ENCODE measurements at places on chromosomes 12 and 14.

- DNase-seq: no peak
These were observed 32.6 kb downstream of the CMKLR1 start for GRCh38 chr12:108306506-108306905.

DNA sequence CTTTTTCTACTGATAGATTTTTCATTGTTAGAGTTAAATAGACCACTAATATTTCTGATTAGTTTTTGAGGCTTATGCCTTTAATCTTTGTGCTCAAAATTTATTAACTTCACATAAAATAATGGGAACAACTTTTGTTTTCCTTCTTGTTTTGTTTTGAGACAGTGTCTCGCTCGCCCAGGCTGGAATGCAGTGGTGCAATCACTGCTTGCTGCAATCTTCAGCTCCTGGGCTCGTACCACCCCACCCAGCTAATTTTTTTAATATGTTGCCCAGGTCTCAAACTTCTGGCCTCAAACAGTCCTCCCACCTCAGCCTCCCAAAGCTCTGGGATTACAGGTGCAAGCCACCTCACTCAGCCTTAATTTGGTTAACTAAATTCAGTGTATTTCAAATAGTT is 16.8 kb downstream of the SCFD1 start:
- no peak for DNase-seq

DNA sequence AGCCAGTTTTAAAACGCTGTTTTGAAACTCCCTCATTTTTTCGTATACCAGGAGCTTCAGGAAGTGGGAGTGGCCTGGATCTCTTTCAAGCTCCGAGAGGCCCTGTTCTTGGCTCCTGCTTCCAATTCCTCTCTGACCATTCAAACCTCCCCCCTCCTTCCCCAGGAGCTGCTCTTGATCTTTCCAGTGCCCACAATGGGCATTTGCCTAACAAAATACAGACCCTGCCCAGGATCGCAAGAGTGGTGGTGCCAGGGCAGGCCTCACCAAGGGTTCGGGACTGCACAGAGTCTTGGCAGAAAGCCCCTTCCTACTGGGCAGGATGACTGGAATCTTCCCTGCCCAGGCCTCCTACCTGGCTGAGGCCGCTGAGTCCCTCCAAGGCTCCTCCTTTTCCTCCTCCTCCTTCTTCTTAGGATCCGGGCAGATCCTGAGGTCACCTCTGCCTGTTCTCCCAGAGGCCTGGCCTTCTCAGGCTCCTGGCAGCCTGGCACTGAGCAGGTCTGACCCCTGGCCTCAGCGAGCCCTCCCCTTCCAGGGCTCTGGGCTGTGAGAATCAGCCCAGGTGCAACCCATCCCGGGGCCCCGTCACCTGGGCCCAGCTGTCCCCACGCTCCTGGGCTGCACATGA is 46.9 kb upstream of the NOS1 start:
- no peak for DNase-seq

- no peak for DNase-seq
These were observed 332.3 kb downstream of the EGLN3 start for GRCh38 chr14:33618361-33619105.

DNA sequence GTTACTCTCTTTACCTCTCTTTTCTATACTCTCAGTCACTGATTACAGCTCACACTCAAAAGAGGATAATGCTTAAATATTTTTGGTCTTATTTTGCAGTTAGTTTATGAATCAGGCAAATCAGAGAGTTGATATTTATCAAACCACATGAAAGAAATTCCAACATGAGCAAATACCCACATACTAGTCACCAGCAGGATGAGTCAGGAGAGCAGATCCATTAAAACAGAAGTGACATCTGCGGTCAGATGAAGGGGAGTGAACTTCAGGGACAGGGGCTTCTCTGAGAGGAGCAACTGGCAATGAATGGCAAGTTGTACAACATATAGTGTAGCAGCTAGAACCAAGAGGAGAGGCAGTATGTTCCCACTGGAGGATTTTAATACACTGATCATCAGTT is 258.7 kb downstream of the SYT10 start:
- no peak for DNase-seq

GRCh38 chr12:3931206-3931605 is 58.0 kb upstream of the PARP11 start:
- DNase-seq: no peak

GRCh38 chr12:108966378-108967151 is 54.3 kb downstream of the SVOP start:
- no peak for DNase-seq

DNA sequence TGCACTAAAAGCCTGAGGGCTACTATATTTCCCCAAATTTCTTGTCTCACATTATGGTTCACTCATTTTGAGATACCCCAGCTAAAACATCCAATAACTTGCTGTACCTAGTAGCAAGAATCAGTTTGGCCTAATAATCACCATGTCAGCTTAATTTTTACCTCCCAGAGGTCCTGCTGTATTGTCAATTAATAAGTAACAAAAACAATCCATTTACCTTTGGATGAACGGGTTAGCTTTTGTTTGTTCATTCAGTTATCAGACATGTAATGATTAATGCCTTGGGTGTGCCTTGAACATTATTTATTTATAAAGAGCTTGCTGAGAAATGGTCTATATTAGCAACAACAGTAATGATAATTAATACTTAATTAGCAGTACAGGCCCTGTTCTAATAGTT is 57.0 kb downstream of the MON2 start:
- no peak for DNase-seq

GRCh38 chr14:35342489-35343010 is 50.4 kb downstream of the PSMA6 start:
- DNase-seq: no peak

GRCh38 chr12:48302161-48302911 is 48.4 kb downstream of the ZNF641 start:
- DNase-seq: no peak

DNA sequence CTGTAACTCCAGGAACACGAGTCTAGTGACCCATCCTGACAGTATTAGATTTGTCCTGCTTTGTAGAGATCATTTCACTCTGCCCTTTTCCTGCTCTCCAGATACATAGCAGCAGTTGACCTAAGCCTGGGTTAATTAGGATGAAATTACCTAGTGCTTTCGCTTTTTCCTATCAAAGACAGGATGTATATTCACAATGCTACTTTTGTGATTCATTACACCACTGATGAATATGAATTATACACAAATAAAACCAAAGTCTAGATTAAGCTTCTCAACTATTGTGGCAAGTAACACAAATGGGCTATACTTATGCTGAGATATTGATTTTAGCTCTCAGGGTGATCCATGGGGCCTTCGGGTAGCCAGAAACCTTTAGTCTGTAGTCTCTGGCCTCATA is 17.9 kb downstream of the CERS5 start:
- no peak for DNase-seq

DNA sequence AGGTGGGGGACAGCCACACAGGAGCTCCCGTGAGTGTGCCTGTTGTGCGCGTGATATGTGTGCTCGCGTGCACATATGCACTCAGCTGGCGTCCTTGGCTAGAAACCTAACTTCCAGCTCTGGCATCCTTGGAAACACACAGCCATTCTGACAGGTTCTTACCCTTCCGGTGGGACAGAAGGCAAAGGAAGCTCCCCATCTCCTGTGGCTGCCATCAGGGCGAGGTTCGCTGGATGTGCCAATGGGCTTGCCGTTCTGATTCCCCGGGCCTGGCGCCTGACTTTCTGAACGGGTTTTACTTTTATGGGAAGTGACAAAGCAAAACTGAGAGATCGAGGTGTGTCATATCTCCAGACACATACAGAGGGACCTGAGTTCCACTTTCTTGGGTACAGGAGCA is 124.7 kb downstream of the PAPOLA start:
- DNase-seq: no peak

DNA sequence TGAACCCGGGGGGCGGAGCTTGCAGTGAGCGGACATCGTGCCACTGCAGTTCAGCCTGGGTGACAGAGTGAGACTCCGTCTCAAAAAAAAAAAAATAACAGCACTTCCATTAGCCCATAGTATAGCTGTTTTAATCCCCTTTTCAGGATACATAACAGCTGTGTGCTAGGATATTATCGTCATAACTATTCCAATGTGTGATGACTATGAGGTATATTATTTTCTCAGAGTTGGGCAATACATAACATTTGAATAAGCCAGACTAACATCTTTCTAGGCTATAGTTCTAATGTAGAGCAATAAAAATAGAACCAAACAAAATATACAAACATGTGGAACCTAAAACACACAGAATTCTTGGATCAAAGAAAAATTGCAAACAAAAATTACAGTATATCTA is 57.1 kb downstream of the MARK3 start:
- DNase-seq: no peak

DNA sequence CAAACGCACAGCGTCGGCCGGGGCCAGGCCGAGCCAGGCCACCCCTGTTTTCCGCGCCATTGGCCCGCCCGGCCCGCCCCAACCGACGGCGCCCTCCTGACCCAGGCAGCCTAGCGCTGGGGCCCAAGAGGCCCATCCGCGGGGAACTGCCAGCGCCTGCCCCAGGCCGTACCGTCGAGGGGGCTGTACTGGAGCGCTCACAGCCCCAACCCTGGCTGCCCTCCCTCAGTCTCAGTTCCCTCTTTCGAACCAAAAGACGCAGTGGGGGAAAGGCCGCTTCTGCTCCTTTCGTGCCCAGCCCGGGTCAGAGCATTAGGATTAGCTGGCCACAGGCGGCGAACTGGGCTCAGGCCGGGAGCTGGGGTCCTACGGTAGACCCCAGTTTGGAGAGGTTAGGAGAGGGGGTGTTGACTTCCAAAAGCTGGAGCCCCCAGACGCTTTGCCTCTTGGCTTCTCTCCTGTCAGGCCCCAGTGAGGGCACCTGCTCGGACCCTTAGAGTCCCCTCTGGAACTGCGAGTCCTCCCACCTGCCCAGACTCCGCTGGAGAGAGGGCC is 1.9 kb downstream of the NKX2-1 start:
- no peak for DNase-seq

DNA sequence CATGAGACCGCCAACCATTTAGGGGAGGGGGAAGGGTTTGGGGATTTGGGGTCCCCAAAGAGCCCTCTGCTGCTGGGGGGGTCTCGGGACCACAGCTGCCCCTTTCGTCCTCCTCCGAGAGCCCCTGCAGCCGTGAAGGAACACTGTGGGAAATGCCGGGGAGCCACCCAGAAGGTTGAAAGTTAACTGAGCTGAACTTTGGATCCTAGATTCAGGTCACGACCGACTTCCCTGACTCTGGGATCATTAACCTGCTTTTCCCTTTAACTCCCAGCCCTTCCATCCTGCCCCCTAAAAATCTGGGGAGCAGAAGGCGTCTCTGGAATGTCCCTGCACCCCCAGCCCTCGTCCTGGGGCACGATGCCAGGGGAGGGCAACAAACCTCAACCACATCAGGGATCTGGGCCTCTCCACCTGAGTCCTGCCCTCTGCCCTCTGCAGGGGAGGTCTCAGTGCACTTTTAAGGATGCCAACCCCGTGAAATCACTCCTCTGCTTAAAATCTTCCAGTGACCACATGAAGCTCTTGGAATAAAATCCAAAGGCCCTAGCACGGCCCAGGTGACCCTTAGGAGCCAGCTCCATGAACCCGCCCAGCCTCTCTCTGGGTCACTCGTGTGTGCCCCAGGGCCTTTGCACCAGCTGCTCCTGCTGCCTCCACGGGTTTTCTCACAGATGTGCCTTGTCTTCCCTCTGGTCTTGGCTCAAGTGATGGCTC is 95.0 kb downstream of the RFLNA start:
- DNase-seq: no peak

DNA sequence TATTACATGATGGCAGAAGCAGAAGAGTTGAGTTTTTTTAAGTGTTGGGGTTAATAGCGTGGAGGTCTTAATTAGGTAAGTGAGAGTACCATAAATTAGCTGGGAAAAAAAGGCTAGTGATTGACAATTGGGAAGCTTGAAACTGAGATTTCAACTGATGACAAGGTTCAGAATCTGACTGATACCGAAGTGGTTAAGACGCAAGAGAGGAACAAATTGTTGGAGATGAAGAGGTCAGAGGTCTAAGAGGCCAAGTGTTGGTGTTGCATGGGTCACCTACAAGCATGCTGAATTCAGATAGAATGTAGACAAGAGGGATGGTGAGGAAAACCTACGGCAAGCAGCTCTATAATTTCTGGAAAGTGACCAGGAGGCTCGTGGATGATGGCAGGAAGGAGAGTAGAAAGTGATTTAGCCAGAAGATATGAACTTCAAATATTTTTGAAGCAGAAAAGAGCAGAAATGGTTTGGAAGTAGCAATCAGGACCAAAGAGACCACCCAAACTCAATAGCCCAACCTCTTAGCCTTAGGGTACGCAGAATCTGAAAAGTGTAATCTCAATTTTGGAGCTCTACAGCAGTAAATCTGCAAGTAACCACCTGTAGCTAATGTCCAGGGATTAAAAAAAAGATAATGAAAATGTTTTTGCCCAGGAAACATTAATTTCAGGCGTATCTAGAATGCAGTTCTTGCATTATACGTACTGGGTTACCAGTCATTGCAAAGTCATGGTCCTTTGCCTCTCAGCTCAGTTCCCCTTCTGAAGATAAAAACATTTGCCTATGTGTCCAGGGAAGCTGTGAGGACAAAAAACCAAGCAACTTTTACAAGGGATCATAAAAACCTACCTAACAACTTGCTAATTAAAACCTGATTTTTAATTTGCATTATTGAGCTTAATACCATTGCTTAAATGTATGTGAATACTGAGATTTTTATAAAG is 1.7 kb upstream of the TMPO start:
- no peak for DNase-seq

GRCh38 chr12:59494617-59495016 is 101.2 kb upstream of the SLC16A7 start:
- no peak for DNase-seq

- DNase-seq: no peak
These were observed 28.4 kb downstream of the TXNRD1 start for GRCh38 chr12:104243971-104244370.

DNA sequence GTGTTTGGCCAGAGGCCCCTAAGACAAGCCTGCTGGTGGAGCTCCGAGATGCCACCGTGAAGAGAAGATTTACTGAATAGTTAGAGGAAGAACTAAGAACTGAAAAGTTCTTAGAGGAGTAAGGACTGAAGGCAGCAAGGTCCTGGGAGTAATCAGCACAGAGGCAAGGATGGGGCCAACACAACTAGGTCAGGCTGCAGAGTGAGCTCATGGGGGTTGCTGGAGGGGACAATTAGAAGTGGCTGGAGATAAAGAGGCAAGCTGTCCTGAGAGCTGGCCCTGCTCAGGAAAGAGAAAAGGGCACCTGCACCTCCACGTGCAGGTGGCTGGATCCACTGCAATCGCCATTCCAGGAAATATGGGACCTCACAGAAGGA is 52.7 kb downstream of the NFKBIA start:
- DNase-seq: no peak

- no peak for DNase-seq
These were observed 5.1 kb downstream of the AHNAK2 start for GRCh38 chr14:104973135-104973384.

All from SW 1271 (cell line).